ENCODE measurements at places on chromosomes 1 and 21.

DNA sequence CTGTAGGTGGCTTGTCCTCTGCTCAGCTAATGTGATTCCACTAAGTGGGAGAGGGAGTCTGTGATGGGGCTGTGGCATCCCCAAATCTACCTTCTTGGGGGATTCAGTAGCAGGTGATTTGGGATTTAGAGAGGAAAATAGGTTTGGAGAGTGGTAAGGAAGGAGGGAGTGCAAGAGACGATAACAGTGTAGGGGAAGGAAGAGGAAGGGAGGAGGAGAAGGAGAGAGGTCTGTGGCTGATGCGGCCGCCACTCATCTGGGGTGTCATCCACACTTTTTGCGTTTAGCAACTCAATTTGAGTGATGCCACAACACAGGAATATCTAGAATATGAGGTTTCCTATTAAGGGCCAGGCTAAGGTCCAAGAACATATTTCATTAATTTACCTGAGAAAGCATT, 23.8 kb upstream of the PCP4 start:
- no peak for DNase-seq

GRCh38 chr1:89978755-89979154, 16.2 kb upstream of the ZNF326 start:
- no peak for DNase-seq

DNA sequence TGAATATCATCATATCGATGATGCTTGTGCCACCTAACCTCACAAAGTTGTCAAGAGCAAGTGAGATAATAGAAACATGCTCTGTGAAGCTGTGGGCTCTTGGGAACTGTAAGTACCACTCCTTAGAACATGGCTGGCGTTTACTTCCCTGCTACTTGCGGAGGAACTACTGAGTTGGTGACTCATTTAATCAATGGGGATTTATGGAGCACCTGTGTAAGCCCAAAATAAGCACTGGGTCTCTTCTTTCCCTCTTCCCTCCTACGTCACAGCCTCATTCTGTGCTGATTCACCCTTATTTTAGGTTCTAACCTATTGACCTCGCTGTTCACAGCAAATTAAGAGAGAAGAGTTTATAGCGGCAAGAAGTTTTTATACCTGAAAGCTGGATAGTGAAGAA, 52.9 kb downstream of the PRDM2 start:
- no peak for DNase-seq

- no peak for DNase-seq
Measured at GRCh38 chr1:169124459-169124858, 18.0 kb downstream of the ATP1B1 start.

GRCh38 chr1:22428672-22429071, 23.0 kb upstream of the ZBTB40 start:
- no peak for DNase-seq

- no peak for DNase-seq
Measured at GRCh38 chr1:240189386-240189989, 97.8 kb downstream of the FMN2 start.

- no peak for DNase-seq
Measured at GRCh38 chr1:36300526-36300925, 5.6 kb upstream of the SH3D21 start.

GRCh38 chr21:39750670-39751069, 5.7 kb downstream of the IGSF5 start:
- no peak for DNase-seq

GRCh38 chr1:165914136-165914798, 86.9 kb downstream of the UCK2 start:
- peak; percentile 22 for DNase-seq

DNA sequence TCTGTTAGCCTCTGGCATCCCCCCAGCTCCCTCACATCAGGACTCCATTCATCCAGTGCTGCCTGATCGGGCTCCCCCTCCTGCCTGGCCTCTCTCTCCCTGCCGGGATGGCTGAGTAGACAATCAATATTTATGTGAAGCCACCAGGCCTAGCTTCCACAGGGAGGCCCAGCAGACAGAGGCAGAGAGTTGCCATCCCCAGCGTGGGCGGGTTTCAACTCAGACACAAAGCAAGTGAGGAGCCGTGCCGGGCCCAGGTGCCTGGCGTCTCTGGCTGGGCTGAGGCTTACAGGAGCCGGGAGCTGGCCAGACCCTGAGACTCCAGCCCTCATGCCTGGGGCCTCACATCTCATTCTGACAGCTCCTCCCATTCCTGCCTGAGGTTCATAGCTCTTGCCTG, 34.5 kb upstream of the ATP2B4 start:
- DNase-seq: no peak

DNA sequence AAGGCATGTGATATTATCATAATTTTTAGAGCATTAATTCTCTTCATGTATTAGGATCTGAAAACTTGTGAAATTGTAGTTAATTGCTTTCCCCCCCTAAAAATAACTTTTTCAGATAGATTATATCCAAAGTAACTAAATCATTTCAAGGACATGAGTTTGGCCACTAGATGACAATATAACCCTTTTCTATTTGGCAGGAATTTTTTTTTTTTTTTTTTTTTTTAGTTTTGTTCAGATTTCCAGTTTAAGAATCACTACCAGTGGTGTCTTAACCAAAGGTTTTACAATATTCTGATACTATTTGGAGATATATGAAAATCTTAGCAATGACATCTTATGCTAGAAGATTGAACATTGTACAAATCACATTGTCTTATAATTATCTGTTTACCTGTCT, 370.8 kb downstream of the AMY1C start:
- DNase-seq: no peak

GRCh38 chr1:240004086-240004749, 87.5 kb upstream of the FMN2 start:
- no peak for DNase-seq

- no peak for DNase-seq
Measured at GRCh38 chr1:200889571-200889970, 5.1 kb upstream of the INAVA start.
